ENCODE measurements at places on chromosomes 12 and 14.

DNA sequence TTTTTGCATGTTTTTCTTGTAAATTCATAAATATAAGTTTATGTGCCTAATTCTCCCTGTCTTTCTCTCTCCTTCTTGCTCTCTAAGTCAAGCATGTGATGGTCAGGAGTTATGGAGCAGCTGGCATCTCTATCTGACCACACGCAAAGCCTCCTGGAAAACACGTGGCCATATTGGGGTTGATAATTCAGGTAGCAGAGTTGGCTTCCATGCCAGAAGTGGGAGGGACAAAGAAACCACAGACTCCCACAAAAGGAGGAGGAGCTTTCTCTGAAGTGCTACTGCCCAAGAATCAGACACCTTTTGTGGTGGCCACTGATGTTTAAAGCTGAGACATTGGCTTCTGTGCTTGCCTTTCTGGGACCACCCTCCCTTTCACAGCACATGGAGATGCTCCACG lies 517.6 kb upstream of the TMEM132C start:
- DNase-seq, result no peak

GRCh38 chr14:24908592-24909236 lies 141.2 kb downstream of the STXBP6 start:
- no peak for DNase-seq

- no peak for DNase-seq
These were observed 16.4 kb downstream of the FOS start for GRCh38 chr14:75295061-75295461.

DNA sequence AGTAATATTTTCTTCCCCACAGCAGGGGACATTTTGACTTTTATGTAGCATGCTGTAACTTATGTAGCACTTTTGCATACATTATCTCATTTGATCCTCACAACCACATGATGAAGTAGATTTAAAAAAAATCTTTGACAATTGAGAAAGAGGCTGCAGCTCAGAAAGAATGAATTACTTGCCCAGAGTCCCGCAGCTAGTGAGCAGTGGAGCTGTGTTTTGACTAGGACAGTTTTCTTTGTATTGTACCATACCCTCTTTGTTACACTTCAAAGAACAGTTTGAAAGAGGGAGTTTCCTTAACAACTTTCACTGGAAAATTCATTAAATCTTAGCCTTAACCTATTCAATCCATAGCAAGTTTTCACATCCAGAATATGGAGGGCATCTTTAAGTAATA lies 58.6 kb downstream of the SYNE2 start:
- DNase-seq, result no peak

DNA sequence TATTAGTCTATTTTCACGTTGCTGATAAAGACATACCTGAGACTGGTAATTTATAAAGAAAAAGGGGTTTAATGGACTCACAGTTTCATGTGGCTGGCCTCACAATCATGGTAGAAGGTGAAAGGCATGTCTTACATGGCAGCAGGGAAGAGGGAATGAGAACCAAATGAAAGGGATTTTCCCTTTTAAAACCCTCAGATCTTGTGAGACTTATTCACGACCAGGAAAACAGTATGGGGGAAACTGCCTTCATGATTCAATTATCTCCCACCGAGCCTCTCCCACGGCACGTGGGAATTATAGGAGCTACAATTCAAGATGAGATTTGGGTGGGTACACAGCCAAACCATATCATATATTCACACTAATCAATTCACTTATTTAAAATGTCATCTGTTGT lies 41.4 kb downstream of the KTN1 start:
- no peak for DNase-seq

- no peak for DNase-seq
These were observed 401.1 kb downstream of the RGS6 start for GRCh38 chr14:72333357-72333756.

- no peak for DNase-seq
These were observed 68.1 kb upstream of the PLEKHG7 start for GRCh38 chr12:92634730-92635129.

DNA sequence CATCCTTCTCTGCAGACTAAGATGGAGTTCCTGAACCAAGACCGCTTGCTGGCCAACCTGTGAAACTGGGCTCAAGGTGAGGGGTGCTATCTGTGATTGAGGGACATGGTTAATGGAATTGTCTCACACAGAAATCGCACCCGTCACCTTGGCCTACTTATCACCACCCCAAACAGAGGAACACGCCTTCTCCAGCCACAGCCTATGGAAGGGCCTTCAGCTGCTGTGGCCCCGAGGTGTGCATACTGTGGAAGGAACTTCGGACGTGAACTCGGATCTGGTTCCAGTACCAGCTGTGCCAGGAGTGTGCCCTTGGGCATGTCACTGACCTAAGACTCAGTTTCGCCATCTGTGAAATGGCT lies 44.4 kb downstream of the EVL start:
- DNase-seq, result no peak

DNA sequence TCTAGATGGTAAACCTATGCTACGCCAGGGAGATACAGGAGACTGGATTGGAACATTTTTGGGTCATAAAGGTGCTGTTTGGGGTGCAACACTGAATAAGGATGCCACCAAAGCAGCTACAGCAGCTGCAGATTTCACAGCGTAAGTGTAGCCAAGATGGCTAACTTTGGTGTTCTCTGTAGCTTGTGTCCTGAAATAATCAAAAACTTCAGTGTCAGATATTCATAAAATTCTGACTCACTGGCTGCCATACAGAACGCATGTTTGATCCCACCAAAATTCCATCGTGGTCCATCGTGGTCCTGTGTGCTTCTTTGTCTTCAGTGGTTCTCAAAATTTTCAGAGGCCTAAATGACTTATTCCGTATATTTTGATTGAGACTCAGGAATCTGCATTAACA lies 1.3 kb downstream of the STRAP start:
- DNase-seq, result no peak

DNA sequence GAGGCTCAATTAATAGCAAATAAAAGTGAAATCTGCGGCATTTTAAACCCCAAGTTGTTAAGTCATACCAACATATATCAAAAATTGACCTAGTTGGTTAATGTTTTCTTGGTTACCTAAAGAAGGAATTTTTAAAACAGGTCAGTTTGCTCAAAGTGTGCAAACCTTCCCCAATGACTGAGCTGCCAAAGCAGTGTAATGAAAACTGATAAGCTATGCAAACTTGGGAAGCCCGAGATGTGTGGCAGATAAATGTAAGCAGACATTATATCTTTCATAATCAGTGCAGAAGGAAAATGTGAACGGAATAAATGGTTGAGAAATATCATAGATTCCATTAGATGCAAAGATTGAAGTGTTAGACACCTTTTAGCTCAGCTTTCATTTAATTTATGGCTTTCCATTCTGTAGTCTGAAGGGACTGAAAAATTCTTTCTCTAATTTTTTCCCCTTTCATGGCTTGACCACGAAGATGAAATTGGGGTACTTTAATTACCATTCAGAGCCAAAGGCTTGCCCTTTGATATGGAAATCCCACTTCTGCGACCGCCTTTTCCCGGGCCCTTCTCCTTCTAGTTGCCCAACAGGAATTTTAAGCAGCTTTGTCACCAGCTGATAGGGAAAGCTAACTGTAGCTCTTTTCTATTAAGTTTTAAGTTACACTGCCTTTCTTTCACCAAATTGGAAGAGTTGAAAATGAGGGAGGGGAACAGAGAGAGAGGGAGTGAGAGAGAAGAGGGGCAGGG lies 306.6 kb upstream of the SOX5 start:
- DNase-seq, result no peak

DNA sequence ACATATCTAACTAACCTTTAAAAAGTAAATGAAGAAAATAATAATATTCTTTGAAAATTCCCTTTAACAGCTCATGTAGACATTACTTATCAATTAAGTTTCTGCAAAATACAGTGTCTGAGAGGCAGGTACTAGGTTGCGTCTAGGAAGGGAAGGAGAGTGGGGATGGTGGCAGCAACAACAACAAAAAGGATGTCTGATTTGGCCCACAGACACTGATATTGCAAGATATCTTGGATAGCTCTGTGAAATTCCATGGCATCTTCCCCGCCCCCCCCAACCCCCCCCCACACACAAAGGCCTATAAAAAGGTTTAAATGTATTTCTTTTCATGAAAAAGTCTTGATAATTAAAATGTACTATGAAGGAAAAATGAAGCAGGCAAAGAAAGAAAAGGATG lies 41.6 kb upstream of the AP4S1 start:
- DNase-seq, result no peak

- no peak for DNase-seq
These were observed 4.2 kb upstream of the ASPG start for GRCh38 chr14:104081261-104081835.

GRCh38 chr12:112309797-112310196 lies 72.4 kb downstream of the HECTD4 start:
- no peak for DNase-seq

DNA sequence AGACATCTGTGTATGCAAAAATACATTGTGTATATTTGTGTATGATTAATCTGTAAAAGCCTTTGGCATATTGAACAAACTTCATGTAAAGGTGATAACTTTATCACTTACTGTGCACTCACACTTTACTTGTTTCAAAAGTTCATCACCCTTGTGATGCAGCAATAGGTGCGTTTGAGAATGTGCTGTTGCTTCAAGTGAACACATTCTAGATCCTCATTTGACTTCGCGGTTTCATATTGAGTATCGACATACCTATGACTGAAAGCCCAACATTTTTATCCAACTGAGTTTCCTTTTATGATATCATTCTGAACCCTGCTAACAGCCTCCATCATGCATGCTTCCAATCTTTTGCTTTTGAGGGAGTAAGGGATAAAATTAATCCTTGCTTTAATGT lies 1086.9 kb downstream of the TMEM121 start:
- DNase-seq, result no peak

DNA sequence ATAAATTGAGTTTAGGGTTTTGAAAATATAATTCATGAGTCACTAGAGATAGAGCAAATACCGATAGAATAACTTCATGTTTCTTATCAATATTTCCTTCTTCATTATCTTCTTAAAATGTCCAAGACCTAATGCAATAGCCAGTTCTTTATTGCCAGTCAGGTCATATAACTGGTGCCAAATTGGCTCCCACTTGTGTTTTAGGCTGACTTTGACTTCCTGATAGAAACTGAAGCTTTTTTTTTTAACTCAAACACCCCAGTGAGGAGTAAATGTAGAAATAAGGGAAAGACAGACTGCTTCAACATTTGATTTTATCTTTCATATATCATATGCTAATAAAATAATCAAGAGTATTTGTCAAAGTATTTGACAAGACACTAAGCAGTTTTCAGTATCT lies 80.7 kb downstream of the ARMH4 start:
- no peak for DNase-seq

- DNase-seq, result no peak
These were observed 230.3 kb downstream of the BCAT1 start for GRCh38 chr12:24718617-24719016.

- DNase-seq, result no peak
These were observed 90.2 kb upstream of the TMTC2 start for GRCh38 chr12:82596483-82596882.

DNA sequence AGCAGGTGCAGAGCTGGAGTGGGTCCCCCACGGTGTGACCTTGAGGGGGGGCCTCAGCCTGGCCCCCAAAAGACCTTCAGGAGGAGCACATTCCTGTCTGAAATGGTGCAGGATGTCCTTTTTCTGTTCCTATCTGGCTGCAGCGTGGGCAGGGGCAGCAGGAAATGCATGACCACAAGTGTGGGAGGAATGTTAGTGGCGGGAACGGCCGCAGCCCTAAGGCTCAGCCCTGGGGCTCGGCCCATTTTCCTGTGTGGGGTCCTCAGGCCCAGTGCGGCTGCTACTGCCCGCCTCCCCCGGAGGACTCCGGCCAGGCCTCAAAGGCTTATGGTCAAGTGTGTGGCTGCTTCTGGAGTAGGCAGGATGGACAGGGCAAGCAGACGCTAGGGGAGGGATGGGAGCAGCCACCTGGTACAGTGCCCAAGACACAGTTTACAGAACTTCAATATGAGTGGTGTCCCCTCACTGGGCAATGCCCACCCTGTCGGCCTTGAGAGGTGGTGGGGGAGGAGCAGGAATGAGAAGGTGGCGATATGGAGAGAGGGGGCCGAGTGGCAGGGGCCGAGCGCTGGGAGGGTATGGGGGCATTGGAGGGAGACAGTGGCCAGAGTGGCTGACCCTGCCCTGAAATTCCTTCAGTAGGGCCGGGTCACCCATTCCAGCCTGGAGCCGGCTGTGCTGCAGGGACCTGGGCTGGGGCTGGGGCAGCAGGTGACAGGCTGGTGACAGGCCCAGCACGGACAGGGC lies 137.4 kb downstream of the CALM1 start:
- no peak for DNase-seq

DNA sequence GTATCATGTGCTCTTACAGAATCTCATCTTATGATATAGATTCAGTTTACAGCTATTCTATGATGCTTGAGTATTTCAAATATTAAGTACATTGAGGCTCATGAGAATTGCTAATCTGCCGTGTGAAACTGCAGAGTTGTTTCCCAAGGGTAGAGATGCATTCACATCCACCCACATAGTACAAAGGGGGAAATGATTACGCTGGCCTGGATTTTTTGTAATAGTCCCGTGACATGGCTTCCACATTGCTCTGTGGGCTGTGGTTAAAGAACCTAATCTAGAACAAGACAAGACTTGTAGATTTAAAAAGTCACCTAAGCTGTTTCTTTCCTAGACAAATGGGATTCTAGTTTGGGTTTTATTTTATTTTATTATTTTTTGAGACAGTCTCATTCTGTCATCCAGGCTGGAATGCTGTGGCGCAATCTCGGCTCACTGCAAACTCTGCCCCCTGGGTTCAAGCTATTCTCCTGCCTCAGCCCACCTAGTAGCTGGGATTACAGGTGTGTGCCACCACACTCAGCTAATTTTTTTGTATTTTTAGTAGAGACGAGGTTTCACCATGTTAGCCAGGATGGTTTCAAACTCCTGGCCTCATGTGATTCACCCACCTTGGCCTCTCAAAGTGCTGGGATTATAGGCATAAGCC lies 13.0 kb upstream of the RIOX1 start:
- no peak for DNase-seq

- DNase-seq, result no peak
These were observed 399.4 kb downstream of the C12orf75 start for GRCh38 chr12:105729926-105730325.

- no peak for DNase-seq
These were observed 15.2 kb downstream of the MDGA2 start for GRCh38 chr14:47660158-47660557.

DNA sequence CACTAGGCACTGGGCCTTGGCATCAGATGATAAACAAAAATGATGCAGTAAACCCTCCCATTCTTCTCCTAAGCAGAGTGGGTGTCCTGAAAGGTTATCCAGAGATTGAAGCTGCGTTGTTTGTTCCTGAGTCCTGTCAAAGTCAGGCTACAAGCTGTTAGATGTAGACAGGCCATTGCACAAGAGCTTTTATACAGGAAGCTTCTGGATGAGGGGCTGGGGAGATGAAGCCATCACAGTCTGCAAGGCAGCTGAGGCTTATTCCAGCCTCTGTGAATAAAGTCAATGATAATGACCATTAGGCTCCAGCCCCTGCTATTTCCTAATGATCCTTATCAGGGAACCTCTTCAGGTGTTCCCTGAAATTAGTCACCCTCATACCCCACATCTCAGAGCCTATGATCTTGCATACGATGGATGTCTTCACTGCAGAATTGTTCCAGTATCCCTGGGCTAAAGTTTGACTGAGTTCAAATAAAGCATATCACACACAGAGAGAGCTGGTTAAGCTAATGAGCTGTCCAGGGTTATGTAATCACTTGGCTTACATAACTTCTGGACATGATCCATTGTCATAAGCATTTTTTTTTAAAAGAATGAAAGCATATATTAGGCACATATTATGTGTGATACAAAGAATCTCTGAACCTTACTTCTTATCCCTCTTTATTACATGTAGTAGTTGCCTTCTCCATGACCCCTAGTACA lies 337.1 kb upstream of the OR4E1 start:
- DNase-seq, result no peak

GRCh38 chr12:109575683-109576082 lies 2.1 kb downstream of the MVK start:
- DNase-seq, result no peak

- DNase-seq, result no peak
These were observed 31.2 kb downstream of the TMCC3 start for GRCh38 chr12:94618995-94619695.

Data from HuH-7 (cell line).